HS-5 (cell line): ENCODE measurements at places on chromosomes 3 and 15.

GRCh38 chr3:128398586-128398985, 68.1 kb downstream of the DNAJB8 start:
- no peak for DNase-seq

DNA sequence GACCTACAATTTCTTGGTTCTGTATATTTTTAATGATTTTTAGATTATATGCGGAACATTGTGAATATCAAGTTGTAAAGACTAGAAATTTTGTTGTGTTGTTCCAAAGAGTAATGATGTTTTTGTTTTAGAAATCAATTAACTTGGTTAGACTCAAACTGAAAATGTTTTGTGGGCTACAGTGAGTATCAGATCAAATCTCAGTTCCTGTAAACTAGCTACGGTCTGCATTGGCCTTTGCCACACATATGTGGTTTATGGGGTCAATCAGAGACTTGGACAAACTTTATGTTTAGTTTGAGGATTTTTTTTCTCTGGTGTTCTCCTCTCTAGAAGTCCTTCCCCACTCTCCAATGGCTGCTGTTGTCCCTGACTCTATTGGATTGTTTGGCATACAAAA, 308.0 kb upstream of the THRB start:
- no peak for DNase-seq

DNA sequence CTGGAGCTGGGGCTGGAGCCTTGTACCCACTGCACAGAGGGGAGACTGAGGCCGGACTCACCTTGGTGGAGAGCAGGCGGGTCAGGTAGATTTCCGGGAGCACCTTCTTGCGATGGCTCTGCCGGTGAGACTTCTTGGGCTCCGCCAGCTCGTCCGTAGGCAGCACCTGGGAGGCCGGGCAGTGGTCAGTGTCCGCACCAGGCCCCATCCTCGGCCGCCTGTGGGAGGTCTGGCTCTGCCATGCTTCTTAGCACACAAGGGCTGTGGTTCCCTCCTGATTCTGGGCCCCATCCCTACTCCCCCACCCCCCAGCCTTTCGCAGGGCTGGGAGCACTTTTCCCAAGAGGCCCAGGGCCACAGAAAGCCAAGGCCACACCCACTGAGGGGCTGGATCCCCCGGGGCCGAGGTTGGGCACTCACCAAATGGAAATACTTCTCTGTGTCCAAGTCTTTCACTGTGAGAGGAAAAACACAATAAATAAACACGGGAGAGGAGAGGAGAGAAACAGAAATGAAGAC, 17.4 kb downstream of the H1-8 start:
- no peak for DNase-seq

DNA sequence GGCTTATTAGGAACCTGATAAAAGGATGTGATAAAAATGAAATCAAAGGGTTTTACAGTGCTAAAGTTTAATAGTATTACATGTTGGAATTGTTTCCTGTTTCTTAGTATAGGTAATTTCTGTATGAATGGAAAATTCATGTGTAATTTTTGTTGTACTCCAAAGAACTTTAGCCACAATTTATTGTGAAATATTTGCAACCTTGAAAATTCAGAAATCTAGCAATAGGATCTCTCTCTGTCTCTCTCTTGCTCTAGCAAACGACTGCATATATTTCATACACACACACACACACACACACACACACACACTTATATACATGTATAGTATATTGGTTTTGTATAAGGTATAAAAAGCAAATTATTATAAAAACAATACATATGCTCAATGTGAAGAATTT, 59.6 kb downstream of the PIAS1 start:
- DNase-seq, result no peak

DNA sequence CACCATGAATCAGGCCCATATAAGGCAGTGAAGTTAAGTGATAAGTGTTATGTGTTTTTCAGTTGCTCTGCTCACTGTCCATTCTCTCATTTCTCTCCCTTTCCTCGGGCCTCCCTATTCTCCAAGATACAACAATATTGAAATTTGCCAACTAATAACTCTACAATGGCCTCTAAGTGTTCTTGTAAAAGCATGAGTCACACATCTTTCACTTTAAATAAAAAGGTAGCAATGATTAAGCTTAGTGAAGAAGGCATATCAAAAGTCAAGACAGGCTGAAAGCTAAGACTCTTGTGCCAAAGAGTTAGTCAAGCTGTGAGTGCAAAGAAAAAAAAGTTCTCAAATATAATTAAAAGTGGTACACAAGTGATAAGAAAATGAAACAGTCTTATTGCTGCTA, 675.4 kb downstream of the OTOL1 start:
- no peak for DNase-seq

DNA sequence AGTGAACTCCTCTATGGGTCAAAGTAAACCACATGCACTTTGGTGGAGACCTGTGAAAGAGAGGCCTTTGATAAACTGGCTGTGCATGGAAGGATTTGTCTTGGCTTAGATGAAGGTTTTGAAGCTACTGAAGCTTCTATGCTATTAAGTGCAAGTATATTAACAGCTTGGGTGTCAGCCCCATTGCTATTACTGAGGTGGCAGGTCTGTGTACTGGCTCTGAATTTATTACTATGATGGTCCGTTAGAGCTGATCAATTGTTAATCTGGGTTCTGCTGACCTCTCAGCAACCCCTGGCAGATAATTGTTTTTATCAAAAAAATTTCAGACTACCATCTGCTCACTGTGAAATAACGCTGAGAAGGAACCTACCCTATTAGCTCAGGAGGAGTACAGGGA, 268.2 kb downstream of the CACNA2D3 start:
- no peak for DNase-seq

GRCh38 chr3:155641956-155642355, 102.9 kb downstream of the PLCH1 start:
- no peak for DNase-seq

GRCh38 chr3:40899286-40899712, 300.0 kb upstream of the CTNNB1 start:
- DNase-seq, result peak; percentile 19

GRCh38 chr3:107588217-107588616, 65.5 kb downstream of the BBX start:
- DNase-seq, result no peak

GRCh38 chr15:83570756-83571155, 83.2 kb upstream of the ADAMTSL3 start:
- DNase-seq, result no peak

- no peak for DNase-seq
Observed at GRCh38 chr15:95603802-95604201, 726.7 kb upstream of the NR2F2 start.

GRCh38 chr15:62802612-62803011, 239.9 kb upstream of the TPM1 start:
- DNase-seq, result no peak

- DNase-seq, result no peak
Observed at GRCh38 chr15:74890665-74890960, 771 bp downstream of the MPI start.

- DNase-seq, result no peak
Observed at GRCh38 chr3:149592758-149593240, 65.0 kb downstream of the WWTR1 start.

DNA sequence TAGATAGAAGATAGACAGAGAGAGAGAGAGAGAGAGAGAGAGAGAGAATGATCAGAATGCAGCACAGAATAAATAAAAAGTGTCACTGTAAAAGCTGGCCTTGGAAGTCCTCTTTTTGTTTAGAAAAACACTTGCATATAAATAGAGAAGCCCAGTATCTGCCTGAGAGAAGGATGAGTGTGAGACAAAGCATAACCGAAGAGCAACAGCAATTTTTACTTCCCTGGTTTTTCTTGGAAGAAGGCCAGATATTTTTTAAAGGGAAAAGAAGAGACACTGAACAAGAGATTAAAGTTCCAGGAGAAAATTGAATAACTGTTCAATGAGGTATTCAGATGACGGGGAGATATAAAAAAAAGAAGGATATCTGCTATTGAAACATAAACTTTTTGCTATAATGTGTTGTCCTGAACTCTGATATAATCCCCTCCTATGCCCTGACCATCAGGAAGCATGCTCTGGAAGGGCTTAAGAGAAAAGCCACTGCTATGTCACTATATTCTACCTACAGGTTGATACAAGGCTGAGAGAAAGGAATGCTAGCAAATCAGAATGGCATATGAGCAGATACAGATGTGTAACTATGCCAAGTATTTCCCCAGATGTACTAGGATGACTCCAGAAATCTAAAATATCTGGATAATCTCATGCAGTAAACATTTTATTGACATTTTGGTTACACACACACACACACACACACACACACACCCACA, 358.9 kb downstream of the RBMS3 start:
- no peak for DNase-seq

- DNase-seq, result no peak
Observed at GRCh38 chr15:74460298-74460697, 662 bp downstream of the UBL7 start.
